Activated CD8-positive, alpha-beta T cell treated with anti-CD3 and anti-CD28 coated beads, Interleukin-2, amount 10 ng/mL, durations not matched to agents 7 days and 5 days (primary cell): ENCODE measurements at places on chromosomes 4 and X. TPM values are rescaled to one million over a fixed set of nuclear protein-coding genes. Genes with fewer than 3 reads are reported as not detected.

- H3K36me3 ChIP-seq: no peaks in the 10 kb centered on the region
- no peaks in the 10 kb centered on the region for H3K27me3 ChIP-seq
- H3K4me1 ChIP-seq: no peaks in the 10 kb centered on the region
- H3K4me3 ChIP-seq: no peak overlapping the region
- no peak overlapping the region for H3K27ac ChIP-seq
- no peak for DNase-seq
Observed at GRCh38 chrX:94400488-94400887, 726.5 kb downstream of the FAM133A start.

- no peaks in the 10 kb centered on the region for H3K36me3 ChIP-seq
- H3K4me1 ChIP-seq: no peaks in the 10 kb centered on the region
- no peak overlapping the region for H3K27ac ChIP-seq
- DNase-seq: no peak
Observed at GRCh38 chrX:132592880-132593279, 104.0 kb upstream of the MBNL3 start.

Gene NPFFR2
- not detected for total RNA-seq

DNA sequence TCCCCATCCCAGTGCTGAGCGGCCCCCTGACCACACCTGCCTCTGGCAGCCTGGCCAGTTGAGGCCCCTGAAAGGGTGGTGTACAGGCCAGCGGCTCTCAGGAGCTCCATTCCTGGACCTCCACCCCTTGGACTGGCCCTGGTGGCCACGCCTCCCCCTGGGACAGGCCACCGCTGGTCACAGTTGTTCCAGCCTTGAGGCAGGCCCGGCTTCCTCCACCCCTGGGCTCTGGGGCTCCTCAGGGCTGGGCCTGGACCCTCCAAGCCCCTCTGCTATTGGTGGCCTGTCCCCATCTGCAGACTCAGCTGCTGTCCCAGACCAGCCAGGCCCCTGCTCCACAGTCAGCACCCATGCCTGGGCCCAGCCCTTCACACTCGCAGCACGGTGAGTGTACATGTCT is 93.2 kb upstream of the NKX1-1 start:
- no peaks in the 10 kb centered on the region for H3K4me1 ChIP-seq
- H3K27ac ChIP-seq: no peak overlapping the region
- H3K27me3 ChIP-seq: no peaks in the 10 kb centered on the region
- H3K36me3 ChIP-seq: no peaks in the 10 kb centered on the region
- no peak overlapping the region for H3K4me3 ChIP-seq

DNA sequence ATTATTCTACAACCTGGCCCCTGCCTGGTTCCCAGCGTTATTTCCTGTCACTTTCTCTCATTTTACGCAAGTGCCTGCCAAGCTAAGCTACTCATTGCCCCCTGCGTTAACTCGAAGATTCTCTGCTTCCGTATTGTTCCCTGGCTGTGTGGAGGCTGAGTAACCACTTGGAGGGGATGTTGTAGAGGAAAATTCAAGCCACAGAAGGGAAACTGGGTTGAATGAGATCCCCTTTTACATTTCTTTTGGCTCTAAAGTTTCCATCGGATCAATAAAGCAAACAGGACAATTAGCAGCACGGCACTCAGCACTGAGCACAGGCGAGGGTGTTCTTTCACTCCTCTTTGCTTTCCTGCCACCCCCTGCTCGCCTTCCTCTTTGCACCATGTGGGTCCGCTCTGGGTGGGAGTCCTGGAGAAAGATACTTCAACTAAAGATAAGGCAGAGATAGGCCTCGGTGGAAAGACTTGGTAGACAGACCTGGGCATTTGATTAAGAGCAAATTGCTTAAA is 4.2 kb upstream of the TMSB4X start:
- peaks cover 36% of the 10 kb centered on the region for H3K36me3 ChIP-seq
- H3K27ac ChIP-seq: peak overlapping the region; percentile 97
- peak; percentile 71 for DNase-seq
- peaks cover 45% of the 10 kb centered on the region for H3K4me1 ChIP-seq
- H3K4me3 ChIP-seq: peak overlapping the region; percentile 95

DNA sequence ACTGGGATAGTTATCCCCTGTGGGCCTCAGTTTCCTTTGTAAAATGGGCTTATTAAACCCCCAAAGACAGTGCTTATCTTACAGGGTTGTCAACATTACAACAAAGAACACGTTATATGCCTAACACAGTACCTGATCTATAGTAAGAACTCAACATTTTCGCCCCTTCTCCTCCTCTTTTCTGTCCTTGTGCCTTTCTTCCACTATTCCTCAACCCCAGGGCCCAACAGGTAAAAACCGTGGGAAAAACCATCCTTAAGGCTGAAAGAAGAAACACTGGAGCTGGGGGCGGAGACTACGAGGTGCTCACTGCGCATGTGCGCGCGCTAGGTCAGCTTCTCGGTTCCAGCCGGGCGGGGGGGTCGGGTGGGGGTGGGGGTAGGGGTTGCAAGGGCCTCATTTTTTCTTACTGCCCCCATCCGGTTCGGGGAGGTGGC is 426 bp upstream of the XIAP start:
- no peaks in the 10 kb centered on the region for H3K27me3 ChIP-seq
- peak overlapping the region; percentile 93 for H3K27ac ChIP-seq
- DNase-seq: no peak
- peaks cover 3% of the 10 kb centered on the region for H3K36me3 ChIP-seq
- peaks cover 10% of the 10 kb centered on the region for H3K4me1 ChIP-seq

DNA sequence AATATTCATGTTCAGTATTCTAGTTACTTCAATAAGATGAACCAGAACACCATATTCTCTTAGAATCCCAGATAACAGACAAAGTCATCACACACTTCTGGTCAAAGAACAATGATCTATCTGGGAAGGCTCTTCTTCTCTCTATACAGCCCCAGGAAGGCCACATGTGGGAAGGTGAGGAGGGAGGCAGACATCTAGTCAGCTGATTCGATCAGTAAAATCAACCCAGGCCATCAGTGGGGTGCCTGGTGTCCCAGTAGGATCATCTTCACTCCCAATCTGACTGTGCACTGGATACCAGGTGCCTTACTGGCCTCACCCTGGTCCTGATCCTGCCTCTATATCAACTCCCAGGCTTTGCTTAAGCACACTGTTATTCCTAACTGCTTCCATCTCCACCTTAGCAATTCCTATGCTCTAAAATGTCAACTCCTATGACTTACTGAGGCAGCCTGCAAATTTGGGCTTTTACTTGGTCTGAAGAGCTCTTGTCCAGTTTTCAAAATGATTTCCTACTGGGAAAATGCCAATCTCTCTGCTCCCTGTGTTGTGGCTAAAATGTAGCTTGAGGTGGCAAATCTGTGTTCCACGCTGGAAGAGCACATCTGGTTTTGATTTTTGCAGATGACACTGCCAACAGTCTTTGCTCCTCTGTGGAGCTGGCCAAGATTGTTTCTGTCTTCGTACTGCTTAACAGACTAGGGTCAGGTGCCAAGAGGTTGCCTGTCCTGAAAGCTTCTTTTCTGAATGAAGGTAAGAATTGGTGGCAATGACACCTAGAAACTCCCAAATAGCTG is 128.7 kb downstream of the MGST2 start:
- H3K4me3 ChIP-seq: no peak overlapping the region
- H3K27me3 ChIP-seq: no peaks in the 10 kb centered on the region
- DNase-seq: no peak
- no peak overlapping the region for H3K27ac ChIP-seq
- H3K4me1 ChIP-seq: peaks cover 13% of the 10 kb centered on the region

GRCh38 chrX:16836371-16836770 is 33.8 kb downstream of the RBBP7 start:
- peaks cover 26% of the 10 kb centered on the region for H3K36me3 ChIP-seq
- no peak overlapping the region for H3K4me3 ChIP-seq
- H3K27ac ChIP-seq: peak overlapping the region; percentile 16
- DNase-seq: no peak
- no peaks in the 10 kb centered on the region for H3K27me3 ChIP-seq
- H3K4me1 ChIP-seq: no peaks in the 10 kb centered on the region

- peaks cover 54% of the 10 kb centered on the region for H3K36me3 ChIP-seq
- peaks cover 54% of the 10 kb centered on the region for H3K4me1 ChIP-seq
- H3K27me3 ChIP-seq: no peaks in the 10 kb centered on the region
- DNase-seq: no peak
Observed at GRCh38 chr4:2858451-2859217, 15.0 kb downstream of the ADD1 start.

- no peaks in the 10 kb centered on the region for H3K27me3 ChIP-seq
- peaks cover 52% of the 10 kb centered on the region for H3K36me3 ChIP-seq
- no peak for DNase-seq
- peaks cover 98% of the 10 kb centered on the region for H3K4me1 ChIP-seq
- no peak overlapping the region for H3K27ac ChIP-seq
- H3K4me3 ChIP-seq: no peak overlapping the region
Observed at GRCh38 chrX:154727871-154728270, 23.0 kb downstream of the GAB3 start.

DNA sequence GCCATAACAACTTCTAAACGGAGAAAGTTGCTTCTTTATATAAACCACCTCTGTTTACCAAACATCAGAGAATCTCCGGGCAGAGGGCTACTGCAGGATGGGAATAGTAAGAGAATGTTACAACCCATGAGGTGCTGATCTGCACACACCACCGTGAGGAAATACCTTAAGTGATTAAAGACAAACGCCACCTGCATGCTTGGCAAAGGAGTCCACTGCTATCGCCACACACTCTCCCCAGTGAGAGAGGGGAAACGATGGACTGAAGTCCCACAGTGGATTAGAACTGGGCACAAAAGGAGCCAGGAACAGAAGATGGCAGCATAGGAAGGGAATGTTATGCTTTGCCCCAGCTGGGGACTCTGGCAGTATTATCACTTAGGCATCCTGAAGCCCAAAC is 15.6 kb downstream of the MAML3 start:
- H3K36me3 ChIP-seq: peaks cover 5% of the 10 kb centered on the region
- peaks cover 34% of the 10 kb centered on the region for H3K4me1 ChIP-seq
- H3K27ac ChIP-seq: no peak overlapping the region

Gene CA5B
- total RNA-seq: 16.2 TPM

- DNase-seq: no peak
- no peaks in the 10 kb centered on the region for H3K4me1 ChIP-seq
- H3K27me3 ChIP-seq: no peaks in the 10 kb centered on the region
- no peak overlapping the region for H3K27ac ChIP-seq
- no peaks in the 10 kb centered on the region for H3K36me3 ChIP-seq
Observed at GRCh38 chr4:20493761-20494353, 206.4 kb upstream of the PACRGL start.

DNA sequence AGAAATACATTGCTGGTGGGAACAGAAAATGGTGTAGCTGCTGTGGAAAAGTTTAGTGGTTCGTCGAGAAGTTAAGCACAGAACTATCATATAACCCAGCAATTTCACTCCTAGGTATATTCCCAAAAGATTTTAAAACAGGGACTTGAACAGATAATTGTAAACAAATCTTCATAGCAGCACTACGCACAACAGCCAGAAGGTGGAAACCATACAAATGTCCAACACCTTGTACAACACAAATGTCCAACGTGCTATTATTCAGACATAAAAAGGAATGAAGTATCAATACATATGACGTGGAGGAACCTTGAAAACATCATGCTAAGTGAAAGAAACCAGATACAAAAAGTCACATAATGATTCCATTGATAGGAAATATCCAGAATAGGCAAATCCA is 37.9 kb downstream of the CUL4B start:
- H3K27me3 ChIP-seq: no peaks in the 10 kb centered on the region
- no peak overlapping the region for H3K27ac ChIP-seq
- peaks cover 7% of the 10 kb centered on the region for H3K36me3 ChIP-seq
- H3K4me3 ChIP-seq: no peak overlapping the region
- DNase-seq: no peak

DNA sequence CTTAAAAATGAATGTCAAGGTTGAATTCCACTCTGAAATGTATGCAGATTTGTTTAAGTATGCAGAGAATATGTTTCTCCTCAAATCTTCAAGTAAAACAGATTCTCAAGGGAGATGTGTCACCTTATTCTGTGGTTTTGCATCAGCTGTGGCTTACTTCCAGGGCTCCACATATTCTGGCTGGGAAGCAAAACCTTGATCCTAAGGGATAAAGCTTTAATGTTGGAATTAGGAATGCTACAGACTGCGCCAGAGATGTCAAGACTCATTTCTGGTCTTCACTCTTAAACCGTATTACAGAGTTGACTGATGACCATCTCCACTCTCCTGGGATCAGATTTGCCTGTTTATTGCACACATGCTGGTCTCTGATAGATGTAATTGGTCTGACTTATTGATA is 143.9 kb upstream of the DIPK2B start:
- no peaks in the 10 kb centered on the region for H3K36me3 ChIP-seq
- no peak overlapping the region for H3K4me3 ChIP-seq
- no peaks in the 10 kb centered on the region for H3K4me1 ChIP-seq

GRCh38 chr4:24831637-24832036 is 36.3 kb downstream of the SOD3 start:
- H3K4me3 ChIP-seq: no peak overlapping the region
- no peak overlapping the region for H3K27ac ChIP-seq
- no peaks in the 10 kb centered on the region for H3K27me3 ChIP-seq
- H3K4me1 ChIP-seq: no peaks in the 10 kb centered on the region
- H3K36me3 ChIP-seq: no peaks in the 10 kb centered on the region

Gene SPANXA1
- total RNA-seq: not detected

Gene SPINK2
- total RNA-seq: 5.7 TPM

DNA sequence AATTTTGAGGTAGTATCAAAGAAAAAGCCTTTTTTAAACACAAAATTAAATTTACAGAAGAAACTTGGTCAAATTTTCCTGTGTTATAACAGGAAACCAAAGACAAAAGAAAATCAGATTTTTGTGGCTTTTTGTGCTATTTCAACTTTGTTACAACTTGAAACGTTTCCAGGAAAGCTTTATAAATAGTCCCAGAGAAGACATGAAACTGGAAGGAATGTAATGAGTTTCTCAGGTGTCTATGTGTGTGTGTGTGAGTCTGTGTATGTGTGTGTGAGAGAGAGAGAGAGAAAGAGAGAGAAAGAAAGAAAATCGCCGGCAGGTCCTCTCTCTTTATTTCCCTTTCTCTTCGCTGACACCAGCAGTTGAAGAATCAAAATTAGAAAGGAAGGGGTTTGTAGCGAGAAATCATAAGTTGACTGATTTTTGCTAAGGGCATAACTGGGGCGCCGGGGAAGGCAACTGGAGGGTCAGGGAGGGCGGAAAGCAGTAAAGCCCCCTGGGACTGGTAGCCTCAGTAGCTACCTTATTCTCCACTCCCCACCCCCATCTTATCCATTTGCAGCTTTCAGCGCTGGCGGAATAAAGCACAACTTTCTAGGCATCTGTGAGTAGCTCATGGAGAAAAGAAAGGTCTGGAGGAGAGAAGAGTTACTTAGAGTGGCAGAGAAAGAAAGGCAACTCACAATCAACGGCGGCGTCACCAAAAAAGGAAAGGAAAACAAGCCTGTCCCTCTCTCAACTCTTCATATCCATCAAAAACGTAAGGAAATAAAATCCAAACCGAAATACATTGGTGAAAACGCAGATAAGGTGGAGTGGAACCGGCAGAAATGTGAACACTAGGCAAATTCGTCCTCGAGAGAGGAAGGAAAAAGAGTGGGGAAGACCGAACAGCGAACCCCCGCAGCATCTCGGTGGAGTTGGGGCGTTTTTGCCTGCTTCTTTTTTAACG is 1.3 kb downstream of the TMEM47 start:
- H3K4me1 ChIP-seq: peaks cover 7% of the 10 kb centered on the region
- H3K27me3 ChIP-seq: peaks cover 15% of the 10 kb centered on the region
- no peak for DNase-seq
- H3K27ac ChIP-seq: no peak overlapping the region
- peak overlapping the region; percentile 10 for H3K4me3 ChIP-seq
